ENCODE measurements at places on chromosomes 1 and 21. TPM values are rescaled to one million over a fixed set of nuclear protein-coding genes. Genes with fewer than 3 reads are reported as not detected.

DNA sequence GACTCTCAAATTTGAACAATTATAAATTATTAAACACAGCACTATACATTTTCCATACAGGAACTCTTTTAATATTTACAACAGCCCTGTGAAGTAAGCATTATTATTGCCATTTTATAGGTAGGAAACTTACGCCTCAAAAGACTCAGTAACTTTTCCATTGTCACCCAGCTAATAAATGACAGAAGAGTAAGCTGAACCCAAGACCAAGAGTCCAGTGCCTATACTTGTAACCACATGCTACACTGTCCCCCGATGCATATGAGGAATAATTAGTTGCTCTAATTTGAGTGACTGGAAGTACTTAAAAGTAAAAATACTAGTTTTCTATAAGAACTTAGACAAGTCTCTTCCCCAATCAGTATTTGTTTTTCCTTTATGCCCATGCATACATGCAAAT is 88.5 kb downstream of the PTPN14 start:
- DNase-seq = no peak

- no peak for DNase-seq
These were observed 634.4 kb downstream of the MATN1 start for GRCh38 chr1:30089024-30089430.

Gene MPZ
- polyA plus RNA-seq = 9.5 TPM

DNA sequence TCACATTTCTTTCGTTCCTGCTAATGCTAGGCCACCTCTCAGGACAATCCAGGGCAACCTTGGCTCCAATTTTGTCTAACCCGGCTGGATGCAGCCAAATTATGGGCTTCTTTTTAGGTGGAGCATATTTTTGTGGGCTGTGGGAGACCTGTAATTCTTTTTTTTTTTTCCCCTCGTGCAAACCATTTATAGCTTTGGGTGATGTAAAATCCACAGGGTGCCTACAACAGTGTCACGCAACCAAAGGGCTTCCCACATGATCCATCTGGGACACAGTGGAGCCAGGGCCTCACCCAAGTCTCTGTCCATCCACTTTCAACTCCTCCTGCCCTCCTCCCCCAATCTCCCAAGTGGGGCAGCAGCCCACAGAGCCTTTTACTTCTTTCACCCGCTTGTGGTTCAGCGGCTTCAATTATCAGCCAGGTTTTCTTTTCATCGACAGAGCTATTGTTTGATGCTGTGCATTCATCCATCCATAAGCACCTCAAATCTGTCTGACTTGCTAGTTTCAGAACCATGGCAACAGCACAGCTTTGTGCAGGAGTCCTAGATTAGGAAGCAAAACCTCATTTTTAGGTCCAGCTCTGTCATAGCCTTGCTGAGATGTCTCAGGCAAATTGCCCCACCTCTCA is 10.0 kb upstream of the OVAAL start:
- no peak for DNase-seq

Gene HES4
- not detected for polyA plus RNA-seq

GRCh38 chr1:85611856-85612255 is 31.3 kb downstream of the CCN1 start:
- peak; percentile 26 for DNase-seq

Gene CYP4Z1
- polyA plus RNA-seq = 0.07 TPM
